ENCODE measurements at places on chromosomes 6 and 20.

GRCh38 chr6:20569000-20569610, 34.8 kb downstream of the CDKAL1 start:
- no peak for DNase-seq

GRCh38 chr6:93293872-93294271, 125.5 kb downstream of the EPHA7 start:
- no peak for DNase-seq

DNA sequence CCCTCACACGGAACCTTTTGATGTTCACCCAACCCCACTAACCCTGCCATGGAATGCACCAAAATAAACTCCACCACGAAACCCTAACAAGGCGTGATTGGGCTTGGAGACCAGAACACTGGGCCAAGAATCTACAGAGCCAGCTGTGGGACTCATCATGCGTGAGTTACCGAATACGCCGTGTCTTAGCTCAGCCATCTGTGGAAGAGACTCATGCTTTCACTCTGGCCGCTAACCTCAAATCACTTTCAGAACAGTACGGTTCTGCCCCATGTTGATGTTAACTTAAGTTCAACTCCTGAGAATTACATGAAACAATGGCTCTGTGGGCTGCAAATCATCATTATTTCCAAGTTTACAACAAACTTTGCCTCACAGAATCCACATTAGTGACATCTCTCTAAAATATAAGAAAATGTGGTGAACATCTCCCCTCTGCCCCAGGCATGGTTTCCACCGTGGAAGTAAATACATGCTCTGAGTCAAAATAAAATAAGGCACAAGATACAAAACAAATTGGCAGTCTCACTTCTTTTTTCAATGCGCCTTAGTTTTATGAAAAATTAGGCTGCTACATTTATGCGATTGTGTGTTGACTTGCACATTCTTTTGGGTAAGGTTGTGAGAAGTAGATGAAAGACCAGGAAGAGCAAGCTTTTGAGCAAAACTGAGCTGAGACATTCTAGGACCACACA, 308.9 kb upstream of the EXOC2 start:
- DNase-seq = no peak

DNA sequence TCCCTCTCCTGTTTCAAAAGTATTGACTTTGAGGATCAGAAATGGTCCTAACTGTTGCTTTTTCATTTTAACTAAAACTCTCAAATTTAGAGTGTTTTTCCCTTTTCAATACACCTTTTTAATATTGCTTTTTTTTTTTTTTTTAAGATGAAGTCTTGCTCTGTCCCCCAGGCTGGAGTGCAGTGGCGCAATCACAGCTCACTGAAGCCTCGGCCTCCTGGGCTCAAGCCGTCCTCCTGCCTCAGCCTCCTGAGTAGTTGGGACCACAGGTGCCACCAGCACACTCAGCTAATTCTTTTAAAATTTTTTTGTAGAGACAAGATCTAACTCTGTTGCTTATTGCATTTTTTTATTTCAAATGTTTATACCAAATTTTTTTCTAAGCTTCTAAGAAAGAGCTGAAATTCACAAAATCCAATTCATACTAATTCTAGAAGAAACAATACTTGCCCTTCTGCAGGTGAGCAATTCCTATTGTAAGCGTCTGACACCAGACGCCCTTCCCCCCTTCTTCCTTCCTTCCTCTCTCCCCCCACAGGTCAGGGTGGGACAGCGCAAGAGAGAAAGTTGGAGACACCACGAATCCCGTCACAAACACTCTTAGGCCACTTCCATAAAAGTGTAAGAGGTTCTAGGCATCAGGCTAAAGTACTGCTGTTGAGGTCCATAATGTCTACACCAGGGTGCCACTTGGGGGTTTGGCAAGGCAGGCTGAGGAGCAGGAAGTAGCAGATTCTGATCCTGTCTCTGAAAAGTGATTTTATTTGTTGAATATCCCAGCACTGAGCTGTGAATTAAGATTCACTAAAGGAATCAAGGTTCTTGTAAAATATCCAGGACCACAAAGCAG, 12.8 kb downstream of the DLL1 start:
- no peak for DNase-seq

GRCh38 chr20:539848-540247, 3.7 kb downstream of the CSNK2A1 start:
- no peak for DNase-seq

DNA sequence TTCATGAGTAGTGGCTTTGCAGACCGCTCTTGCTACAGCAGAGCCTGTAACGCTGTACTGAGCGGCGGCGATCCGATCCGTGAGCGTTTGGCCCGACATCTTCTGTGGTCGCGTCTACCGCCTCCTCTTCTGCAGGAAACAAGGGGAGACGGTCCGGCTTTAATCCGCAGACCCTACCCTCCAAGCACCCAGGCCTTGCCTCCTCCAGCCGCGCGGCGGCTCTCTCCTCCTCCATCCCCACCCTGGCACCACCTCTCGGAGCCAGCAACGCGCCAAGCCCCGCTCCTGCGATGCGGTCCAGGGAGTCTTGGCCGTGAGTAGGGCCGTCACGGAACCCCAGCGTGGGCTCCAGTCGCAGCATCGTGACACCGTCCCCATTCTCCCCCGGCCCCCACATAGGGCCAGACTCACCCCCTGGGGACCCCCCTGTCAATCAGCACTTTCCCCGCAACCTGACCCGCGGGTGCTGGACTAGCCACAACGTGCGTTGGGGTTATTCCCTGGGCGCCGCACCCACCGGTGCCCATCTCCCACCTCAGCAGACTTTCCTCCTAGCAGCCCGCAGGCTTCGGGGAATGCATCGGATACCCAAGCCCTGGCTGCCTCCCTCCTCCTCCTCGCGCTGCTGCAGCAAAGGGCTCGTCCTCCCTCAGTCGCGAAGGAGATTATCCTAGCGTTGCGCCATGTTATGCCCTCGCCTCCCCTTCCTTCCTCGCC, 914 bp downstream of the SNAP91 start:
- no peak for DNase-seq

DNA sequence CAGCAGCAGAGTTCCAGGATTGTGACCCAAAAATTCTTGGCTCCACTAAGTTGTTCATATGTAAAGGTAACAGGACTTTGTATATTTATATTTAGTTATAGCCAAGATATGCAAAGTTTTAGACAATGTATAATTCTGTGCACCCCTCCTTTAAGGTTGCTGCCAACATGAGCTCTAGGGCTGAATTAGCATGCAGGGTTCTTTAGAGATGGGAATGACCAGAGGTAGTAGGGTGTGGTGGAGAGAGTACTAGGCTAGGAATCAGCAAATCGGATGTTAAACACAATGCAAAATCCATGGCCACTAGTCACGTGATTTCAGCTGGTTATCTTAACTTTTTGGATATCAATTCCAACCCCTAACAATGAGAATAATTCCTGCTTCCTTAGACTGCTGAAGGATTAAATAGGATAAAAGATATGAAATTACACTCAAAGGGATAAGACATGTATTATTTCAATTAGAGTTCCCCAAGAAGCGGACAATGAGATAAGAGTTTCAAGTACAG, 260.3 kb upstream of the RNF24 start:
- no peak for DNase-seq

DNA sequence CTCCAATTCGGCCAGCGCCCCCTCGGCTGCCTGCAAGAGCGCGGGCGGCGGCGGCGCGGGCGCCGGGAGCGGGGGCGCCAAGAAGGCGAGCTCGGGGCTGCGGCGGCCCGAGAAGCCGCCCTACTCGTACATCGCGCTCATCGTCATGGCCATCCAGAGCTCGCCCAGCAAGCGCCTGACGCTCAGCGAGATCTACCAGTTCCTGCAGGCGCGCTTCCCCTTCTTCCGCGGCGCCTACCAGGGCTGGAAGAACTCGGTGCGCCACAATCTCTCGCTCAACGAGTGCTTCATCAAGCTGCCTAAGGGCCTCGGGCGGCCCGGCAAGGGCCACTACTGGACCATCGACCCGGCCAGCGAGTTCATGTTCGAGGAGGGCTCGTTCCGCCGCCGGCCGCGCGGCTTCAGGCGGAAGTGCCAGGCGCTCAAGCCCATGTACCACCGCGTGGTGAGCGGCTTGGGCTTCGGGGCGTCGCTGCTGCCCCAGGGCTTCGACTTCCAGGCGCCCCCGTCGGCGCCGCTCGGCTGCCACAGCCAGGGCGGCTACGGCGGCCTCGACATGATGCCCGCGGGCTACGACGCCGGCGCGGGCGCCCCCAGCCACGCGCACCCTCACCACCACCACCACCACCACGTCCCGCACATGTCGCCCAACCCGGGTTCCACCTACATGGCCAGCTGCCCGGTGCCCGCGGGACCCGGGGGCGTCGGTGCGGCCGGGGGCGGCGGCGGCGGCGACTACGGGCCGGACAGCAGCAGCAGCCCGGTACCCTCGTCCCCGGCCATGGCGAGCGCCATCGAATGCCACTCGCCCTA, 963 bp downstream of the FOXF2 start:
- DNase-seq = no peak

- no peak for DNase-seq
Measured at GRCh38 chr20:60559462-60559861, 601.2 kb downstream of the CDH26 start.

DNA sequence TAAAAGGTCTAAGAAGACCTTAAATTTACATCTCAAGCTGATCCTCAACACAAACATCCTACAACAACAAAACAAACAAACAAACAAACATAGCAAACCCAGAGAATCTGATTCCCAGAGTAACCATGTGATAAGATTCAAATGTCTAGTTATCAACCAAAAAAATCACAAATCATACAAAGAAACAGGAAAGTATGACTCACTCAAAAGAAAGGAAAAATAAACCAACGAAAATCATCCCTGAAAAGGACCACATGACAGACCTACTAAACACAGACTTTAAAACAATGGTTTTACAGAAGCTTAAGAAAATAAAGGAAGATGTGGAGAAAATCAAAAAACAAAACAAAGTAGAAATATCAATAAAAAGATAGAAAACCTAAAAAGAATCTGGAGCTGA, 18.1 kb downstream of the VNN1 start:
- DNase-seq = no peak

GRCh38 chr20:47020231-47020630, 125.6 kb downstream of the EYA2 start:
- DNase-seq = no peak

DNA sequence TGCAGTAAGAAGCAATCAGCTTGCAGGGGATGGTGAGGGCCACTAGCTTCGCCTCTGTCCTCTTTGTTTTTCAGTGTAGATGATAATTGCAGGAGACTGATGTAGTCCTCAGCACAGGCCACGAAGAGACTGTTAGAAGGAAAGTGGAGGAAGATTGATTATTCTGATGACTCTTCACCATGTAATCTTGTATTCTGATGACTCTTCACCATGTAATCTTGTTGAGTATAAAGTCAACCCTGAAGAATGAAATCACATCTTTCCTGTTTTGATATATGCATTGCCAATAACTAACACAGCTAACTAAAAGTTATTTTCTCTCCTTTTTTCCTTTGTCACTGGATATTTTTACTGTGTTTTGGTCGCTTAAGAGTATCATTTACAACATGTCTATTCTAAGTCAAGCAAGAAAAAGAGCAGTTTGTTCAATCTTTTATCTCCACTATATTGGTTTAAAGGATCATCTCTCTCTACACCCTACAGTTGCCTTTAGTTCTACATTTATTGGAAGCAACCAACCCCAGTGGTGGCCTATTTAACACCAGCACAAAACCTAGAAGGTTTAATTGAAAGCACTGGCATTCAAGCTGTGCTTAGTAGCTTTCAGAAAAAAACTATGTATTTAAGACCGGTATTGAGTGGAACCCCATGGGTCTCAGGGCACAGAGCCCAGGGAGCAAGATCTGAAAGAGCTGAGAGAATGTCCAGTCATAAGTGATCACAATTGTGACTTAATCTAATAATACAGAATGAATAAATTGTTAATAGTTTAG, 107.2 kb upstream of the BTBD3 start:
- no peak for DNase-seq

DNA sequence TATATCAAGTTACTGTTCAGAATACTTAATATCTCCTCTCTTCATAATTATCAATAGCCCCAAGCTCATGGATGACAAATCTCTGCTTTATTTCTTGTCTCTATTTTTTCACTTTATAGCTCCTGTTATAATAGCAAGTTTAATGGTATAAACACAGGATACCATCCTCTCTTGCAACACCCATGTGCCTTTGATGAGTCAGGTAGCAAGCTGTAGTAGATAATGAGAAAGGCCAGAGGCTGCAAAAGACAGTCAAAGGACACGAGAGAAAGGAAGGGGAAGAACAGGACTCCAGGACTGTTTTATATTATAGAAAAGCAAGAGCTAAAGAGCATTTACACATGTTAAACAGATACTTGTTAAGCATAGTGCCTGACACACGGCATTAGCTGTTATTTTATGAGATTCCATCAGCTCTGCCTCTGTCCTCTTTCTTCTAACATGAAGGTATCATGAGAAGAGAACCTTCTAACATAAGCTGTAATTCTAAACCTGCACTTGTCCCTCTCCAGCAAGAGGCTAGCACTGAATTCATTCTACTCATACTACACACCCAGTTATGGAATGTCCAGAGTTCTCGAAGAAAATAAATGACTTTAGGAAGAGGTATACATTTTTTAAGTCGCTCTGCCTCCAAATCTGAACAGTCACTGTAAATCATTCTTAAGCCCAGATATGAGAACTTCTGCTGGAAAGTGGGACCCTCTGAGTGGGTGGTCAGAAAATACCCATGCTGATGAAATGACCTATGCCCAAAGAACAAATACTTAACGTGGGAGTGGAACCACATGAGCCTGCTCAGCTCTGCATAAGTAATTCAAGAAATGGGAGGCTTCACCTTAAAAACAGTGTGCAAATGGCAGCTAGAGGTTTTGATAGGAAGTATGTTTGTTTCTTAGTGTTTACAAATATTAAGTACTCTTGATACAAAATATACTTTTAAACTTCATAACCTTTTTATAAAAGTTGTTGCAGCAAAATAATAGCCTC, 45.0 kb downstream of the NT5E start:
- no peak for DNase-seq

- DNase-seq = no peak
Measured at GRCh38 chr6:20367743-20368485, 33.8 kb upstream of the E2F3 start.

DNA sequence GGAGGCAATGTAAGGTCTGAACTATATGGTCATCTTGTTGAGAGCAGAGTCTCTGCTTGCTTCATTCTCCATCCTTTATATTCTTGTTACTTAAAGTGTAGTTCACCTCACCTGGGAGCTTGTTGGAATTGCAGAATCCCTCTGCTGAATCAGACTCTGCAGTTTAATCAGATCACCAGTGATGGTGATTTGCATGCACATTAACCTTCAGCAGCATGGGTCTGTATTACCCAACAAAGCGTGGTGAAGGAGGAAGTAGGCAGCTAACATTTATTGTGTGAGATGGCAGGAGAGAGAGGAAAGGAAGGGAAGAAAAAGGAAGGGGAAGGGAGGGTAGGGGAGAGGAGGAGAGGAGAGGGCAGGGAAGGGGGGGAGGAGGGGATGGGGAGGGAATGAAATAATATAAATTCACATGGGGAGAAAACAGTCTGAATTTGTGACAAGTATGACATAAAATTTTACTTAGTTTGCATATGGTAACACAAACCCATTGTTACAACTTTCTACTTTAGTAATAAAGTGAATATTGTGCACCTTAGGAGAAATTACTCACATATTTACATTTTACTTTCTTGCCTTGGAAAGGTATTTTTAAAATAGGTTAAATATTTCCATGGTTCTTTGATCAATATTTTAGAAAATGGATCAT, 740.7 kb downstream of the DHX35 start:
- DNase-seq = no peak

- DNase-seq = no peak
Measured at GRCh38 chr6:159865226-159865920, 25.4 kb upstream of the MAS1 start.

All from stimulated activated CD8-positive, alpha-beta memory T cell treated with anti-CD3 and anti-CD28 coated beads, Interleukin-15, amount 100 ng/mL, for 48 hours (primary cell).